Cardiac septum (tissue), 1 donor: ENCODE measurements at places on chromosomes 5 and 9. TPM values are rescaled to one million over a fixed set of nuclear protein-coding genes. Genes with fewer than 3 reads are reported as not detected.

GPRIN1 gene
- 0.48 TPM for total RNA-seq

DMGDH gene
- total RNA-seq, result 0.86 TPM

ATG12 gene
- total RNA-seq, result 22.5 TPM

ECSCR gene
- 20.1 TPM for total RNA-seq

ANGPTL2 gene
- total RNA-seq, result 41.4 TPM

TMEM215 gene
- total RNA-seq, result not detected

GPX3 gene
- total RNA-seq, result 461 TPM

ELAVL2 gene
- 0.32 TPM for total RNA-seq

- DNase-seq, result no peak
These were observed 162.1 kb downstream of the SMC2 start for GRCh38 chr9:104256031-104256695.

GRCh38 chr9:76323490-76323889, 70.7 kb downstream of the RFK start:
- DNase-seq, result no peak

DNA sequence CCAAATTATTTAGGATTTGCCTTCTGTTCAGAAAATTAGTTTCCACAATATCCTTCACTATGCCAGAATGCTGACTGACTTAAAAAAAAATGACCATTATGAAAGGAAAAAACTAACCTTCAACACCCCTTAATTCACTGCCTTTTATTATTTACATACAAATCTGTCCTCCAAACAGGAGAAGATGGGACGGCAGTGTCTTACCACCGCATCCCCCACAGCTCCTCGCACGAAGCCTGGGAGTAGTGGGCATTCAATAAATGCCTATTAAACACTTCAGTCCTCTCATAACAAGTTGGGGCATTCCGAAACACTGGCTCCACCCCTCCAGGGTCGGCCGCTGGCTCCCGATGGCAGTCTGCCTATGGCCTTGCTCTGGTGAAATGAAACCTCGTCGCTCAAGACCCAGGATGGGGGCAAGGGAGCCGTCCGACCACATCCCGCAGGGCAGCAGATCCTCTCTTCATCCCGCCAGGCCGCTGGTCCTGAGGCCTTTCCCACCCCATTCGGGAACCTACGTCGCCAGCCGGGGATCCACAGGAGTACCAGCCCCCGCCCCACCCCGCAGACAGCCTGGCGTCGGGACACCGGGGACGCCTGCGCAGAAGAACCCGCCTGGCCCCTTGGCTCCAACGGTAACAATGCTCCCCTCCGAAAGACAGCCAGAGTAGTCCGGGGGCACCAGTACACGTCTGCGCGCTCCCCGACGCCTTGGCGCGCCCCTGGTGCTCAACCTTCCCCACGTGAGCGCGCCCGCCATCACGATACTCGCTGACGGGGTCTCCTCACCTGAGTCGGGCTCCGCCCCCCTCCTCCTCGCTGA, 613 bp downstream of the ZBTB5 start:
- peak; percentile 87 for DNase-seq

DNA sequence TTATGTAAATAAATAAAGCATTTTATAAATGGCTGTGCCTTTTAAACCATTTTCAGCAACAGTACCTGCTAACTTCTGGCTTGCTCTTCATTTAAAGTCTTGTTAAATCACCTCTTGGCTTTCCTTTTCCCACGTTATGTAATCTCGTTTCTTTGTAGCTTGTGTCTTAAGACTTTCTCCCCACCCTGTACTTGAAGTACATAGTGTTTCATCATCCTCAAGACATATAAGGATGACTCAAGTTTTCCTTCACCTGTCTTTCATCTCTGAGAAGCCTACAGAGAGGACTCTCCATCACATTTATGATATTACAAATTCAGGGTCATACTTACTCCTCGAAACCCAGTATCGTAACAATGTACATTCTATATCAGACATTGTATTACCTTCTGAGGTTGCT, 33.9 kb downstream of the PRELID2 start:
- DNase-seq, result no peak

GRCh38 chr9:131835151-131835910, 95.5 kb upstream of the RAPGEF1 start:
- no peak for DNase-seq

DNA sequence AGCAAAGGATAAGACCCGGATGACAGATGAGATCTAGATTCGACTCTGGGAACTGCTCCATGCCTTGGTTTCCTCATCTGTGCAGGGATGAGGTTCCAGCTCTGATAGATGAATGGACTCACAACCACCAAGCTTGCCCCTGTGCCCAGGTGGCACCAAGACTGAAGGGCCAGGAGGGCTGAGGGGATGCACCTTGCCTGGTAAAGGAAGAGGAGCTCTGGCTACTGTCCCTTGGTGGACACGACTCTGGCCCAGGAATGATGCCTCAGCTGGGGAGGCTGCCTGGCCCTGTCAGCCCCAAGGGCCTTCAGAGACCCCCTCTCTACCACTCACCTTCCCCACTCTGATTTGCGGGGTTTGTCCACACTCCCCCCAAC, 24.9 kb upstream of the ANXA6 start:
- no peak for DNase-seq

- no peak for DNase-seq
These were observed 182.0 kb downstream of the GRIA1 start for GRCh38 chr5:153672347-153673090.

DNA sequence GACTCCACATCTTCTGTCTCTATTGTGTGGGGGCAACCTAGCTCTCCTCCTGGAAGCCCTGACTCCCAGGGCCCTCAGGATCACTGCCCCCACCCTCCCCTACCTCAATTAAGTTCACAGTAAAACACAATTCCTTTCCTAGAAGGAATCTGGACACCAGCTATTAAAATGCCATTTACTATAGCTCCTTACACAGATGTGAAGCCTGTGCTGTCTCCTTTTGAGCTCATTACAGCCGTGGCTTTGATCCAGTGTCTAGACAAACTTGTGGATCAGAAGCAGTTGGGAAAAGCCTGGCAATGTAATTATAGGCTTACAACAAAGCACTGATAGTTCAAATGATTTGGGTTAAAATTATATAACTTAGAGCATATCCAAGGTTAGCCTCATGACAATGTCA, 107.0 kb upstream of the SMIM23 start:
- no peak for DNase-seq

- DNase-seq, result no peak
These were observed 89.4 kb downstream of the MACROH2A1 start for GRCh38 chr5:135309391-135310327.

DNA sequence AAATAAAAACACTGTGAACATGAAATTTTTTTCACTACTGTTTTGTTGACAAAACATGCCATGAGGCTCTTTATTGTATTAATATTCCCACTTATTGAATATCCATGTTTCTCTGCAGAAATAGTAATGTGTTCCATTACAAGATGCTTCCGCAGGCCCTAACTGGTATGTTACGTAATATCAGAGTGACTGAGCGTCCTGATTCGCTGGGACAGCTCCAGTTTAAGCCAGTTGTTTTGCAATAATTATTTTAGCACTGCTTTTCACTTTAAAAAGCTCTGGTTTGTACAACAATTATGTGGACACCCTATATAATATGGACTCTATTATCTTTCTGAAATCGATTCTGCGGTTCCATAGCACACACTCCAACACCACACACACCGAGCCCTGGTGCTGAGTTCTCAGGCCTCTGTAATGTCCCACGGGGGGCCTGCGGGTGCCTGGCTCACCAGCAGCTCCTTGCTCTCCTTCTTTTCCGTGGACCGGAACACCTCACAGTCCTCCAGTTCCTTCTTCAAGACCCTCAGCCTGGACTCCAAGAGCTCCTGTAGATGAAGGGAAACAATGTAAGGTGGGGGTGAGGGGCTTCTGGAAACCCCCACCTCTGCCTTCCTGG, 1.8 kb downstream of the TRIM7 start:
- no peak for DNase-seq

DNA sequence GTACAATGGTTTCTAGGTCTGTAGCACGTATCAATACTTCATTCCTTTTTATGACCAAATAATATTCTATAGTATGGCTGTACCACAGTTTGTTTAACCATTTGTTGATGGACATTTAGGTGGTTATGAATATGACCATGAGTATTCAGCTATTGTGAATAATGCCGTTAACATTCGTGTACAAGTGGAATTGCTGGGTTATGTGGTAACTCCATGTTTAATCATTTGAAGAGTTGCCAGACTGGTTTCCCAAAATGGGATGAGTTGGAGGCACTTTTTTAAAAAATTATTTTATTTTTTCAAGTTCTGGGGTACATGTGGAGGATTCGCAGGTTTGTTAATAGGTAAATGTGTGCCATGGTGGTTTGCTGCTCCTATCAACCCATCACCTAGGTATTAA, 4.6 kb downstream of the SNX2 start:
- DNase-seq, result no peak

- no peak for DNase-seq
These were observed 1.0 kb upstream of the ERCC6L2 start for GRCh38 chr9:95874303-95874988.

- no peak for DNase-seq
These were observed 457.9 kb downstream of the ENC1 start for GRCh38 chr5:74182603-74183002.

DNA sequence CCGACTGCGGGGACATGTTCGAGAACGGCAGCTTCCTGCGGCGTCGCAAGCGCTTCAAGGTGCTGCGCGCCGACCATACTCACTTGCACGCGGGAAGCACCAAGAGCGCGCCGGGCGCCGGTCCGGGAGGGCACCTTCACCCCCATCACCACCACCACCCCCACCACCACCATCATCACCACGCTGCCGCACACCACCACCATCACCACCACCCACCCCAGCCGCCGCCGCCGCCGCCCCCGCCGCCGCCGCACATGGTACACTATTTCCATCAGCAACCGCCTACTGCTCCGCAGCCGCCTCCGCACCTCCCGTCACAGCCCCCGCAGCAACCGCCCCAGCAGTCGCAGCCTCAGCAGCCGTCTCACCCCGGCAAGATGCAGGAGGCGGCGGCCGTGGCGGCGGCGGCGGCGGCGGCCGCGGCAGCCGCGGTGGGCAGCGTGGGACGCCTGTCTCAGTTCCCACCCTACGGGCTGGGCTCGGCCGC, 514 bp downstream of the FOXB2 start:
- DNase-seq, result no peak

GRCh38 chr5:39578887-39579497, 154.2 kb upstream of the DAB2 start:
- no peak for DNase-seq

- DNase-seq, result no peak
These were observed 102.2 kb downstream of the GCNT1 start for GRCh38 chr9:76561050-76561713.

- no peak for DNase-seq
These were observed 593.3 kb downstream of the CDK5RAP2 start for GRCh38 chr9:119986713-119987112.

DNA sequence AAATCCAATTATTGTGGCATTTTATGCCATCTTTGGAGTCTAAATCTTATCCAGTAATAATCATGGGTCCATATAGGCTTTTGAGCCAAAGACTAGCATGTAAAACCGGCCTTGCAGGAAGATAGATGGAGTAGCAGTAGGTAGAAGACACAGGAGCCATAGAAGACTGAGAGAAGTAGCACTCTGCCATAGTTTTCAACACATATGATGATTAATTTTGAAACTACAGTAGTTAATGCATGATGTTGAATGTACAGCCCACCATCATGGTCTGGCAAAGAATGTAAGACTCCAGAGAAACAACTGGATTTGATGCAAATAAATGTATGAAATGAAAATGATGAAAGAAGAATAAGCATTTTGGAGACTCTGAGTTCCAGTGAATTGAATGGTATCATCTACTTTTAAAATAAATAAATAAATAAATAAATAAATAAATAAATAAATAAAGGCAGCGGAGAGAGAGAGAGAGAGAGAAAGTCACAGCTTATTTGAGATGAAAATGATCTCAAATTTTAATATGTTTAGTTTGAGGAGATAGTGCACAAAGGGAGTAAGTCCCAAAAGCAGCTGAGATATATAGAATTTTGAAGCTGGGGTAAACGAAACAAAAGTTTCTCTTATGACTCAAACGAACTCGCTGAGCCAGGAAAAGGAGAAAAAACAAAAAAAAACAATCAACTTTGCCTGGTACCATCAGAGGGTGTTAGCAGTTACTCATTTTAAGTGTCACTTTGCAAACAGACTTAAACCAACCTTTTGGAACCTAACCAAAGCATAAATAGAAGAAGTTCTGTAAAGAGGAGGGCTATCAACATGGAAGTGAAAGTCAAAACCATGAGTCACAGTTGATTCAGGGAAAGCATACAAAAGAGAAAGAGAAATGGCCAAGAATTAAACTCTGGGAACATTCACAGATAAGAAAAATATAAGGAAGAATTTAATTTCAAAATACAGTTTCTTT, 388.7 kb downstream of the CETN3 start:
- no peak for DNase-seq

GRCh38 chr9:36966371-36967097, 67.5 kb downstream of the PAX5 start:
- DNase-seq, result no peak

GRCh38 chr9:23172206-23172605, 653.8 kb downstream of the ELAVL2 start:
- no peak for DNase-seq

DNA sequence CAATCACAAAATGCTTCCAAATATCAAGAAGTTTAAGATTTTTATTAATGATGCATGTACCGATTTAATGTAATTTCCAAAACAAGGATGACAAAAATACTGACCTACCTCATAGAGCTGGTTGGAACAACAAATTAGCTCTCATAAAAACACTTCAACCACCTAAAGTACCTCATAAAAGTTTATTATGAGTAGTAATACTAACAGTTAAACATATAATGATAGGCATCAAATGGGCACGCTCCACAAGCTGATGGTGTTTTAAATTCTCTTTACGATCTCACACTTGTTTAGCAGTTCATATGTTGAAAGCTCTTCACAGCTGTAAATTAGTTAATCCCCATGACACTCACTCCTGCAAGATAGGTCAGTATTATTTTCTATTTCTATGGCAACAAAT, 150.0 kb upstream of the KIF2A start:
- no peak for DNase-seq

DNA sequence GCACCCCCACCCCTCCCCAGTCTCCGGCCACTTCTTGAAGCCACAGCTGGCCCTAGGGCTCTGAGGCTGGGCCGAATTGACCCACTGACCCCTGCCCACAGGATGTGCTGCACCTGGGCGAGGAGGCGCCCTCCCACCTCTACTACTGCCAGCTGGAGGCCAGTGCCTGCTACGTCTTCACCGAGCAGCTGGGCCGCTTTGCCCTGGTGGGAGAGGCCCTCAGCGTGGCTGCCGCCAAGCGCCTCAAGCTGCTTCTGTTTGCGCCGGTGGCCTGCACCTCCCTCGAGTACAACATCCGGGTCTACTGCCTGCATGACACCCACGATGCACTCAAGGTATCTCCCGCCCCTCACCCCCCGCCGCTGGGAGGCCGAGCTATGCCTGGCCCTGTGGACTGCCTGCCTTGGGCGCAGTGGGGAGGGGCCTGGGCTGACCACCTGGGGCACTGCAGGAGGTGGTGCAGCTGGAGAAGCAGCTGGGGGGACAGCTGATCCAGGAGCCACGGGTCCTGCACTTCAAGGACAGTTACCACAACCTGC, 21.3 kb downstream of the HK3 start:
- DNase-seq, result no peak
